A549 (cell line): ENCODE measurements at places on chromosomes 3 and 15.

GRCh38 chr3:47343471-47343971 is 37.3 kb upstream of the PTPN23 start:
- no peak for DNase-seq

GRCh38 chr3:32698506-32698905 is 13.5 kb downstream of the CNOT10 start:
- DNase-seq = no peak

GRCh38 chr15:68384451-68385239 is 47.3 kb downstream of the ITGA11 start:
- peak; percentile 69 for DNase-seq

- peak; percentile 30 for DNase-seq
Observed at GRCh38 chr3:156620260-156620659, 54.1 kb upstream of the TIPARP start.

DNA sequence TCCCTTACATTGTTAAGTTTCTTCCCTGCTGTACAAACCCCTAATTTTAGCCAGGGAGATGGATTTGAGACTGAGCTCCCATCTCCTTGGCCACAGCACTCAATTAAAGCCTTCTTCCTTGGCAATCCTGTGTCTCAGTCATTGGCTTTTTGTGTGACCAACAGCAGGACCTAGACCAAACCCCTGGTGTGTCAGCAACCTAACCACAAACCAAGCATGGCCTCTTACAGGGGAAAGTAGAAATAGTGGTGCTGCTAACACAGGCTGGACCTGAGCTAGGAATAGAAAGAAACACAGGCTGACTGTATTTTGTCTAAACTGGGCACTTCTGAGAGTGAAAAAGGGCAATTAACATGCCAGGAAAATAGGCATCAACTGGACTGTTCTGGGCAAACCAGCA is 37.9 kb downstream of the PPCDC start:
- DNase-seq = no peak

- DNase-seq = no peak
Observed at GRCh38 chr3:182108371-182108770, 396.6 kb downstream of the SOX2 start.

DNA sequence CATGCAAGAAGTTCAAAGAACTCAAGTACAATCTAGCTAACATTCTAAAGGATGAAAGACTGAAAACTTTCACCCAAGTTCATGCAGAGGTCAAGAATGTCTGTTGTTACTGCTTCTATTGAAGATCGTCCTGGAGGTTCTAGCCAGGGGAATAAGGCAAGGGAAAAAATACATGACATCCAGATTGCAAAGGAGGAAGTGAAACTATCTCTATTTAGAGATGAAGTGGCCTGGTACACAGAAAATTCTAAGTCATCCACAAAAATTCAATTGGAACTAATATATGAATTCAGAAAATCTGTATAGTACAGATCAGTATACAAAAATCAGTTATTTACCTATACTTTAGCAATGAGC is 693.0 kb downstream of the NR2F2 start:
- no peak for DNase-seq

DNA sequence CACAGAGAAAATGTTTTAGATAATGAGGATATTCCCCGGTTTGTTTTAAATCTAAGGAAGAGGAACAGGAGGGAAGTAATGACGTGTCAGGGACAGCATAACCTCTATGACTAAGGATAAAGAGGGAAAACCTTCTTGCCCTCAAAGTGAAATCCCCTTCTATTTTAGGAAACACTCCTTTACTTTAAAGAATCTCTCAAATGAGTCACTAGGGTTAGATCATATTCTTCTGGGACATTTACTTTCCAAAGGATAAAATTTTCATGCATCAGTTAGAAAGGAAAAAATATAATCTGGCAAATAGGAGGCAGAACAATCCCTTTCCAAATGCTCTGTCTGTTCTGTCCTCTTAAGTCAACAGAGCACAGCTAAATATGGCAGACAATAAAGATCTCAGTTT is 43.2 kb upstream of the UBE2E2 start:
- peak; percentile 32 for DNase-seq

DNA sequence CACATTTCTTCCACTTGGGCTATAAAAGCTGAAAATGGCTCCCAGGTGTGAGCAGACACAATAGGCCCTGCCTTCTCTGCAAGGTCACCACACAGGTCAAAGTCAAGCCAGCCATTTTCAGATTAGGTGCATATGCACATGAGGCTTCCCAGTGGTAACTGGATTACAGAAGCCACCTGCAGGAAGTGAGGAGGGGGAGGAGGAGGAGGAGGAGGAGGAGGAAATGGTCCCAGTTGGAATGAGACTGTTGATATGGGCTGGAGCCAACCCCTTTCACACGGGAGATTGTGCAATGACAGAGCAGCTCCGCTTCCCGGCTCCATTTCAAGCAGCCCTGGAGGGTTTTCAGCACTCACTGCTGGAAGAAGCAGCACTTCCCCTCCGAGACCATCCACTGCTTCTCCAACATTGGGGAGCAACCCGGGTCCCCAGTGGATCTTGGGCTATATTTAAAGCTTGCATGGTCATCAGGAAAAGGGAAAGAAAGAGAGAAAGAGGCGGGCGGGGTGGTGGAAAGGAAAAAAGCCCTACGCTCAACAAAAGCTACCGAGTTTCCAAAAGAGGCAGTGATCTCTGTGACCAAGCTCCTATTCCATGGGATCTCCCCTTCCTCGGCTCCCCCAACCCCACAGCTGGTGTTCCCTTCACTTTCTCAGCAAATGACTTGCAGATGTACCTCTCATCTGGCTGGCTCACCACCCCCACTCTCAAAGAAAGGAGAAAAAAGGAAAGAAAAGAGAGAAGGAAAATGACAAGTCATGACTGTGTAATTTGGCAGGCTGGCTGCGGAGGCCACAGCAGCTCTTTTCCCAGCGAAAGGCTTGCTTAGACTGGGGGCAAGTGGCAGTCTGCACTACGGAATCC is 58.3 kb downstream of the LRIG1 start:
- no peak for DNase-seq

- no peak for DNase-seq
Observed at GRCh38 chr3:192445770-192446644, 281.3 kb downstream of the FGF12 start.

- DNase-seq = no peak
Observed at GRCh38 chr15:81484086-81484955, 110.3 kb upstream of the TMC3 start.

DNA sequence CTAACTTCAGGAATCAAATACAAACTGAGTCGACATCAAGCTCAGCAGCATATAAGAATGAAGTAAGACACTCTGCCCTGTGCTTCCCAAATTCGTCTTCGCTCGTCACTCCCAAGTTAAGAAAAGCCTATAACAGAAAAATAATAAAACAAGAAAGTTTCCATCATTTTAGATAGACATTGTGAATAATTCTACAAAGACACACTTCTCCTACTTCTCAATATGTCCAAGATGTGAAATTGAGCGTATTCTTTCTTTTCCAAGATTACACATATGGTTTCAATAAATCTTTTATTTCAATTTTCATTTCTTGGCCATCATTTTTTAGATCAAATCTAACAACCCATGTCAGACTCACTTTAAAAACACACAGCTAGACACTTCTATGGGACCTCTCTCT is 85.1 kb downstream of the FSIP1 start:
- DNase-seq = no peak

DNA sequence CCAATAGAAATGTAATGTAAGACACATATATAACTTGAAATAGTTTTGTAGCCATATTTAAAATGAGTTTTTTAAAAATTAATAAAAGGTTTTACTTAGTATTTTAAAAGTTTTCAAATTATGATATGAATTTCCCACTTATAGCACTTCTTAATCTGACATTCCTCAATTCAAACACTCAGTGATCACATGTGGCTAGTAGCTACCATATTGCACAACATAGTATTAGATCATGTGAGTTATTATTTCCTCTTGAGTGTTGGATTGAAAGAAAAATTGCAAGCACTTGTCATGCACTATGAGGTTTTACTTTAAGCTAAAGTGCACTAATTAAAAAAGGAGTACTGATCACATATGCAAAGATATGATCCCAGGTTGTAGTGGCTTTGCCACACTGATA is 453.4 kb upstream of the ROBO2 start:
- DNase-seq = no peak

DNA sequence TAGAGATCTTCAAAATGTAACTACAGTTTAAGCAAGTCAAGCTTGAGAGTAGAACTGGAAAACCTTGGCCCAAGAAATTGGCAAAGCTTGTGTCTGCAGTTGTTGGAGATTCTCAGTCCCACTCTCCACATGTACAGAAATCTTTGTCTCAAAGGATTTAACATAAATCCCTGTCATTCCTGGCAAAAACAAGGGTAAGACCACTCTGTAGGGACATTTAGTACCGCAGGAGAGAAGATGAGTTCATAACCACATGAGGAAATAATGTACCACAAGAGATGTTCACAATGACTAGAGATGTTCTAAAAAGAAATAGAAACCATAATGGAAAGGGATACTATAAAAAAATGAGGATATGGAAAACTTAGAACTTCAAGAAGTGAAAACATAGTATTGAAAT is 73.7 kb downstream of the RAB7A start:
- DNase-seq = no peak

- DNase-seq = no peak
Observed at GRCh38 chr15:44081026-44082013, 113.8 kb downstream of the FRMD5 start.

DNA sequence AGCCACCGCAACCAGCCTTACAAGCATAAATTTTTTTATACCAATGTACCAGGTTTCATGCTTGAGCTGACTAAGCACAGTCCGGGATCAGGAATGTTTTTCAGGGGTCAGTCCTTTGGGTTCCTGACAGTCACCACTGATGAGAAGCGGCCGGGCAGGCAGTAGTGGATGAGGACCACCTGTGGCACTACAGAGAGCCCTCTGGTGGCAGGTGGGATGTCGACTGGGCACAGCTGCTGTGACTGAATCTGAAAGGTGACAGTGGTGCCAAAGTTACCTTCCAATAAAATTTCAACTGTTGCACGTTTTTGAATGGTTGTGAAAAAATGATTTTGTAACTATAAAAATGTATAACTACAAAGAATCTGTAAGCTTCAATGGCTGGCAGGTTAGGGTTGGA is 34.0 kb downstream of the TPRA1 start:
- DNase-seq = no peak

GRCh38 chr3:152226176-152226575 is 42.6 kb upstream of the MBNL1 start:
- no peak for DNase-seq

DNA sequence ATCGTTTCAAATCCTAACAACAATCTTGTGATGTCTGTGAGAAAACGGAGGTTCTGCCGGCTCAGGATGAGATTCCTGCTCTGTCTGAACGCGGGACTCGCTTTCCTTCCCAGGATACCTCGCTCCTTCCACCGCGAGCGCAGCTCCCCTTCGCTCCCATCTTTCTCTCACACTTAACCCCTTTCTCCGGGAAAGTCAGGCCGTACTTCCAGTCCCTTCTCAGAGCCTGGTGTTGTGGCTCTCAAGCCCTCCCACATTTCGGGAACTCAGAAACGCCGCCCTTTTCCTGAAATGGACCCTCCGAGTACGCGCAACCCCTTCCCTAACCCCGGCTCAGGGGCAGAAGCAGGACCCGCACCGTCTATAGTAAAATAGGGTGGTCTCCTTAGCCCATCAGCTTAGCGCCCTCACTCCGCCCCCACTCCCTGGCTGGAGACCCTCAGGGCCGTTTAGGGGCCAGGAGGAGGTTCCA is 378 bp upstream of the FEM1B start:
- no peak for DNase-seq

GRCh38 chr3:46845397-46845859 is 17.8 kb downstream of the MYL3 start:
- no peak for DNase-seq

- DNase-seq = no peak
Observed at GRCh38 chr15:27617013-27617412, 482.1 kb downstream of the OCA2 start.

DNA sequence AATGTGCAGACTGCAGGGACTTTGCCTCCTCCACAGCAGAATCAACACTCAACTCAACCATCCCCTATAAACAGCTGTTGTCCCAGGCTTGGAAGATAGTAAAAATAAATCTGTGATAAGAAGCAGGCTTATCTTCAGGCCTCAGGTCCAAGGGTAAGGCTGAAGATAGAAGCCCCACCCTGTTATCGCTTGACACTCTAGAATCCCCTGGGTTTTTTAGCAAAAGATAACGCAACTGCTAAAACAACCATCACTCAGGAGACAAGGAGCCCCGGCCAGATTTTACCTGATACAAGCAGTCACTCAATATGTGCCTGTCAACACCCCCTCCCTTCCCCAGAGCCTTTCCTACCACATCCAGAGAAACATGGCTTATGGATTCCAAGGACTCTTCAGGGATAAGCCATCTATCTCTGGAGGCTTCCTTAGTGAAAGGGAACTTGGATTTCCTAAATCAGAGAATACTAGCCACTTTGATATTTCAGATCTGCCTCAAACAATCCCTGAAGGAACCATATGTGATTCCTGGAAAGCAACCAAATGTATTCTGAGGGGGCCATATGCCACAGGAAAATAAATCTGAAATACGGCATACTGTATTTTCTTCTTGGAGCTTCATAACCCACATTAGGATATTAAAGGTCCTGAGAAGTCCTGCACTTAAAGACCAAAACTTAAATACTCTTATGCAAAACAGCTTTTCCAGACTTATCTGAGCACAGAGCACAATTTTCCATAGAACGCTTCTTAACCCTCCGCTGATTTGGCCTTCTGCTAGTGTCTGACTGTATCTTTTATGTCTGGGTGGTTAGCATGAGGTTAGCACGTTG is 60.4 kb downstream of the LYZL4 start:
- no peak for DNase-seq
